Activated CD4-positive, CD25-positive, alpha-beta regulatory T cell (primary cell): ENCODE measurements at places on chromosomes 12 and 14.
A peak's percentile ranks its signal among the peaks of the same experiment; 100 is the strongest.

GRCh38 chr14:29627137-29627536 is 300.5 kb downstream of the PRKD1 start:
- no peak for DNase-seq

- DNase-seq, result no peak
These were observed 65.5 kb downstream of the C12orf75 start for GRCh38 chr12:105396024-105396423.

DNA sequence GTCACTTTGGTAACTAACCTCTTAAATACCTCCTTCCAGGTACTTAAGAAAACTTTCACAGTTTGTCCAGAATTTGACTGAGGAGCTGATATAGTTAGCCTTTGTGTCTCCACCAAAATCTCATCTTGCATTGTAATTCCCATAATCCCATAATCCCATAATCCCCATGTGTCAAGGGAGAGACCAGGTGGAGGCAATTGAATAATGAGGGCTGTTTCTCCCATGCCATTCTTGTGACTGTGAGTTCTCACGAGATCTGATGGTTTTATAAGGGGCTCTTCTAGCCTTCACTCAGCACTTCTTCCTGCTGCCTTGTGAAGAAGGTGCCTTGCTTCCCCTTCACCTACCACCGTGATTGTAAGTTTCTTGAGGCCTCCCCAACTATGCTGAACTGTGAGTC is 7.8 kb upstream of the NOVA1 start:
- no peak for DNase-seq

GRCh38 chr14:99749142-99749541 is 44.1 kb upstream of the EML1 start:
- DNase-seq, result no peak

GRCh38 chr12:91413581-91414546 is 231.2 kb upstream of the DCN start:
- DNase-seq, result no peak

DNA sequence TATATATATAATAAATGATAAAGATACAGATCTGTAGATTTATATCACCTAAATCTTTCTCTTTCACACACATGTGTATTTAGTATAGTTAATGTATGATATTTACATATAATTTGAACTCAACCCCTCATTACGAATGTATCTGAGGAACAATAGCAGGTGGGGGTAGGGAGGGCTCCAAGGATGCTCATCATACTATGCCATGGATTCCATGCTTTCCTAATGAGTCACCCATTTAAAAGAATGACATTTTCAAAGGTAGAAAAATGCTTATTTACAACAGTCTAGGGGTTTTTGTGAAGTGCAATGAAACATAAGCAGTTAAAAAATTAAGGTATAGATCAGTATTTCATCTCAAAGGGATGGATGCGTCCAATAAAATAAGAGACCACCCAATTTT is 181.6 kb downstream of the SOX5 start:
- no peak for DNase-seq

GRCh38 chr14:64891839-64892375 is 12.2 kb upstream of the SPTB start:
- DNase-seq, result no peak

DNA sequence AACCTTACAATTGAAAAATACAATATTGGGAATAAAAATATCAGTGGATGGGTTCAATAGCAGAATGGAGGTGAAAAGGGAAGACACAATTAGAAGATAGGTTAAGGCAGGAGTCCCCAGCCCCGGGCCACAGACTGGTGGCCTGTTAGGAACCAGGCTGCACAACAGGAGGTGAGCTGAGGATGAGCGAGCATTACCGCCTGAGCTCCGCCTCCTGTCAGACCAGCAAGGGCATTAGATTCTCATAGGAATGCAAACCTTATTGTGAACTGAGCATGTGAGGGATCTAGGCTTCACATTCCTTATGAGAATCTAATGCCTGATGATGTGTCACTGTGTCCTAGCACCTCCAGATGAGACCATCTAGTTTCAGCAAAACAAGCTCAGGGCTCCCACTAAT is 27.3 kb upstream of the ST8SIA1 start:
- DNase-seq, result no peak

GRCh38 chr14:68292441-68293215 is 473.0 kb downstream of the RAD51B start:
- no peak for DNase-seq

DNA sequence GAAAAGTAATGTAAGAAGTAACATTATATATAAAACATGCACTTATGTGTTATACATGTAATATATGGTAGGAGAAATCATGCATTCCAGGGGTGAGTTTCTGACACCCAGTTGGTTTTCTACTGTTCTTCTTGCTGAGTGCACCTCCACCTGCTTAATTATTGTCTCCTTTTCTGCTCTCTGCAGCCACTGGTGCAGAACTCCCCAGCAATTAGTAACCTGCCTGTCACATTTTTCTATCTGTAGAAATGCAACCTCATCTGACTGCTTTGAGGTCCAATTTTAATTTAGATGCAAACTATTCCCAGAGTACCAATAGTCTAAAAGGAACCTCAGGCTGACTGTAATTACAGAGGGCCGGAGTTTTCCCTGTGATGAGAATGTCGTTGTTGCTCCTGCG is 842.1 kb downstream of the AACS start:
- no peak for DNase-seq

- no peak for DNase-seq
These were observed 9.5 kb upstream of the RERG start for GRCh38 chr12:15230751-15231150.

- no peak for DNase-seq
These were observed 1324.0 kb upstream of the USP15 start for GRCh38 chr12:60935981-60936761.

DNA sequence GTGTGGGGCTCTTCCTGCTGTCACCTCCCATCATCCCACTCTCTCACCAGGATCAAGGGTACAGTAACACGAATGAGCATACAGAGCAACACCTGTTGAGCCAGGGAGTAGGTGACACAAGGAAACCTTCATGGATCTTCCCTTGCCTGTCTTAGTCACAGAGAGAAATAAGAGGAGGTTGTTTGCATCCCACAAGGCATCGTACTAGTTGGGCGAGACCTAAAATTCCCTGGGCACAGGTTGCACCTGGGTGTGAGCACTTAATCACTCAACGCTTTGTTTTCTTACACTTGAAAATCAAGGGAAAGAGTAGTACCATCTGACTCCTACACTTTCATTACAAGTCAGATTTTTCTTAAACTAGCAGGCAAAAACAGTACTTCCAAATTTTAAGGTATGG is 16.6 kb downstream of the CIPC start:
- no peak for DNase-seq

- DNase-seq, result no peak
These were observed 45.9 kb upstream of the PAPLN start for GRCh38 chr14:73191441-73191840.

DNA sequence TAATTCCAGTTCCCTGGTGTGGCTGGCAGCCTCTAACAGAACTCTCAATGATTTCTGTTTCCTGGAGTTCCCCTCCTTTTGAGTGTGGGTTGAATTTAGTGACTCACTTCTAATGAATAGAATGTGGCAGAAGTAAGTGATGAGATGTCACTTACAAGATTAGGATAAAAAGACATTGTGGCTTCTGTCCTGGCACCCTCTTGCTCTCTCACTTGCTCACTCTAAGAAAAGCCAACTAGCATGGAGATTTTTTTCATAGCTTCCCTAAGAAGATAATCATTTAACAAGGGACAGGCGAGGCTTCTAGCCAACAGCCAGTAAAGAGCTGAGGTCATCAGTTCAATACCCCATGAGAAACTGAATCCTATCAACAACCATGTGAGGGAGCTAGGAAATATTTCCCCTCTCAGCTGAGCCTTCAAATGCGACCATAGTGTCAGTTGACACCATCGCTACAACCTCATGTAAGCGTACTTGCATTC is 156.7 kb downstream of the TMTC3 start:
- no peak for DNase-seq

- DNase-seq, result no peak
These were observed 357.9 kb upstream of the TMEM132C start for GRCh38 chr12:127909041-127909440.

GRCh38 chr12:2895511-2895910 is 4.8 kb downstream of the TULP3 start:
- no peak for DNase-seq

DNA sequence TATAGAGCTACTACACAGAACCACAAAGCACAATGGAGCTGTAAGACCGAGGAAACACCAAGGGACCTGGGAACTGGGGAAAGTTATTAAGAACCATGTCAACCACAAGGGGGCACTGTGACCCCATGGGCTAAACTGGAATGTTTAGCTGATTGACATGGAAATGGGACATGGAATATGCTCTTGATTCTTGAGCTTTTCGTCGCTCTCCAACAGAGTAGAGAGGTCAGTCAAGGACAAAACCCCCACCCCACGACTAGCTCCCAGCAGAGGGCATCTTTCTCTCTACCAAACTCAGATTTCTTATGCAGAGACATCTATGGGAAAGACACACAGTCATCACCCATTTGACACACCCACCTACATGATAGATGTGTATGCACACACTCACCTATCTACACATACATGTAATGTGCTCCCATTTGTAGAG is 10.1 kb downstream of the NDRG2 start:
- peak; percentile 64 for DNase-seq

- DNase-seq, result no peak
These were observed 245.2 kb downstream of the AKAP6 start for GRCh38 chr14:32574269-32574668.

GRCh38 chr14:54786838-54787237 is 115.8 kb downstream of the GCH1 start:
- no peak for DNase-seq

- no peak for DNase-seq
These were observed 202.6 kb downstream of the CRADD start for GRCh38 chr12:93879476-93880421.

- DNase-seq, result no peak
These were observed 101.6 kb downstream of the SOX5 start for GRCh38 chr12:23847857-23848256.

GRCh38 chr14:81031488-81031887 is 76.1 kb downstream of the TSHR start:
- no peak for DNase-seq

- DNase-seq, result no peak
These were observed 179.3 kb upstream of the PZP start for GRCh38 chr12:9387450-9387849.

- DNase-seq, result no peak
These were observed 9.9 kb upstream of the LYZ start for GRCh38 chr12:69338120-69338859.

DNA sequence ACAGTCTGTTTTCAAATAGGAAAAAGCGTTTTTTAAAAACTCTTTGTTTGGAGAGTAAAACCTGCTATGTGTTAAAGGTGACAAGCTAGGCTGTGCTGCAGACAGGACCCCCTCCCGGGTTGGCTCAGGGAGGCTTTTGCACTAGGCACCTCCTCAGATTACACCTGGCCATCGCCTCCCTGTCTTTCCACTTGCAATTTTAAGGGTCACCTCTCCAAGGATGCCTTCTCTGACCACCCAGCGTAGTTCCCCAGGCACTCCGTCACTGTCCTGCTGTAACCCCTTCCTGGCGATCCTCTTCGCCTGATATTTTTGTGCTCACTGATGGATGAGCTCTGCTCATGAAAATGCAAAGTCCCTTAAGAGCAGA is 80.7 kb downstream of the NTF3 start:
- no peak for DNase-seq

- no peak for DNase-seq
These were observed 728.0 kb downstream of the FLRT2 start for GRCh38 chr14:86257973-86258372.

GRCh38 chr14:63006531-63006930 is 38.7 kb downstream of the KCNH5 start:
- no peak for DNase-seq

GRCh38 chr12:47885566-47885965 is 19.2 kb downstream of the VDR start:
- DNase-seq, result no peak

GRCh38 chr14:57835766-57836165 is 30.1 kb downstream of the SLC35F4 start:
- no peak for DNase-seq

GRCh38 chr14:93337143-93337753 is 4.4 kb upstream of the BTBD7 start:
- DNase-seq, result no peak

DNA sequence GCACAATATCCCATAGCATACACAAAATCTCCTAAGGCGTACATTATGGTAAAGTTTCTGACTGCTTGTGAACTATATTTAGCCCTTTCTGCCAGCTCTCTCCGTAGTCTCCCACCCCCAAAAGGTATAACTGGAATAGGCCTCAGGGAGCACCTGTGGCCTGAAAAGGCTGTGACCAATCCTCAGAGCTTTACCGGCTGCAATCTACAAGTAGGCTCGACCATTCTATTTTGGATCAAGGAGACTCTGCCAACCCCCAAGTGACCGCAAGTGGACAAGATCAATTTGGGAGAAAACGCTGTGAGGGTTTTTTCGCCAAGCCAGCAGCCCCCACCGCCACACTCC is 1.2 kb downstream of the PPTC7 start:
- no peak for DNase-seq

- DNase-seq, result no peak
These were observed 14.6 kb upstream of the NUDT14 start for GRCh38 chr14:105195522-105196264.

GRCh38 chr14:101859538-101859902 is 98.0 kb downstream of the PPP2R5C start:
- no peak for DNase-seq

DNA sequence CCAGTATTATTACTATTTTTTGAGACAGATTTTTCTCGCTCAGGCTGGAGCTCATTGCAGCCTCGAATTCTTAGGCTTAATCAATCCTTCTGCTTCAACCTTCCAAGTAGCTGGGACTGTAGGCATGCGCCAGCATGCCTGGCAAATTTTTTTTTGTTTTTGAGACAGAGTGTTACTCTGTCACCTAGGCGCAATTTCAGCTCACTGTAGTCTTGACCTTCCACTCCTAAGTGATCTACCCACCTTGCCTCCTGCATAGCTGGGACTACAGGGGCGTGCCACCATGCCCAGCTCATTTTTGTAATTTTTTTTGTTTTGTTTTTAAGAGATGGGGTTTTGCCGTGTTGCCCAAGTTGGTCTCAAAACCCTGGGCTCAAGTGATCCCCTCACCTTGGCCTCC is 15.2 kb downstream of the ERC1 start:
- no peak for DNase-seq
